ENCODE measurements at places on chromosomes 6 and 20. TPM values are rescaled to one million over a fixed set of nuclear protein-coding genes. Genes with fewer than 3 reads are reported as not detected.

The DPPA5 gene
- total RNA-seq: not detected

The RUNX2 gene
- total RNA-seq: 3.1 TPM

The OLIG3 gene
- total RNA-seq: not detected

The POM121L2 gene
- total RNA-seq: not detected

The LINC00237 gene
- not detected for total RNA-seq

The RBPJL gene
- total RNA-seq: not detected

The LKAAEAR1 gene
- not detected for total RNA-seq

The DNAH8 gene
- total RNA-seq: under 0.01 TPM

The GRM4 gene
- total RNA-seq: not detected

The PDYN gene
- not detected for total RNA-seq

The COL20A1 gene
- total RNA-seq: not detected

The SCGN gene
- not detected for total RNA-seq

The THBD gene
- under 0.01 TPM for total RNA-seq

The ADA gene
- total RNA-seq: 6.9 TPM

The CRISP3 gene
- total RNA-seq: not detected

The TINAG gene
- total RNA-seq: not detected

The NKX2-2 gene
- total RNA-seq: not detected

The RAMACL gene
- total RNA-seq: 1.1 TPM

The CGA gene
- total RNA-seq: not detected

The CRISP2 gene
- total RNA-seq: not detected

The COL10A1 gene
- not detected for total RNA-seq

The TCF21 gene
- 6.6 TPM for total RNA-seq

The FAM217A gene
- total RNA-seq: not detected

The ADGRB3 gene
- total RNA-seq: not detected

The SRMS gene
- total RNA-seq: not detected

The FOXC1 gene
- 1.3 TPM for total RNA-seq

The TUBB1 gene
- total RNA-seq: not detected

The CLPSL1 gene
- not detected for total RNA-seq

The MCUR1 gene
- total RNA-seq: 5.6 TPM

Data from IMR-90 (cell line).